ENCODE measurements at places on chromosomes 2 and 18. TPM values are rescaled to one million over a fixed set of nuclear protein-coding genes. Genes with fewer than 3 reads are reported as not detected.

The NGEF gene
- 0.38 TPM for total RNA-seq

The SCTR gene
- total RNA-seq = not detected

The PLCD4 gene
- total RNA-seq = 4.0 TPM

The POMC gene
- 0.59 TPM for total RNA-seq

The GPR45 gene
- not detected for total RNA-seq

The MDH1 gene
- 174 TPM for total RNA-seq

The HNMT gene
- 16.8 TPM for total RNA-seq

The HADHA gene
- 105 TPM for total RNA-seq

The DAPL1 gene
- total RNA-seq = not detected

Data from smooth muscle cell of the coronary artery (primary cell).